ENCODE measurements at places on chromosomes 3 and 15.

- no peaks in the 10 kb centered on the region for H3K27me3 ChIP-seq
- no peaks in the 10 kb centered on the region for H3K4me1 ChIP-seq
- H3K4me3 ChIP-seq: no peak overlapping the region
- DNase-seq: no peak
- H3K36me3 ChIP-seq: peaks cover 2% of the 10 kb centered on the region
- no peak overlapping the region for H3K27ac ChIP-seq
Measured at GRCh38 chr15:27575521-27575920, 523.6 kb downstream of the OCA2 start.

DNA sequence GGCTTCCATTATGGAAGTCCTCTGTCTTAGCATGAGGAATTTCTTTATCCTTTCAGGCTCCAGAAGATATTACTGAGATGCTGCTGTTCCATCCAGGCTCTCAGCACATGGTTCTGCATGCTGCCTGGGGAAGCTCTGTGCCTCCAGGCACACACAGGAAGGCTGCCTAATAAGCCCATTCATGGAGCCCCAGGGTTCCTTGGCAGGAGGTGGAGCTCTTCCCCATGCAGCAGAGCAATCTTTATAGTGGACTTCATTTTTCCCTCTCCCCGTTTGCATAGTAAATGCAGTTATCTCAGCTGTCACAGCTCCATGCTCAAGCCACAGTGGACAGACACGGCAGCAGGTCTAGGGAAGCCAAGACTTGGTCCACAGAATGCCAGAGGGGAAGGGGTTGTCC is 57.6 kb downstream of the BOC start:
- H3K4me1 ChIP-seq: no peaks in the 10 kb centered on the region
- H3K36me3 ChIP-seq: peaks cover 8% of the 10 kb centered on the region
- no peak overlapping the region for H3K27ac ChIP-seq

- no peak for DNase-seq
- H3K27ac ChIP-seq: no peak overlapping the region
- no peaks in the 10 kb centered on the region for H3K36me3 ChIP-seq
- H3K4me3 ChIP-seq: no peak overlapping the region
- no peaks in the 10 kb centered on the region for H3K27me3 ChIP-seq
- peaks cover 5% of the 10 kb centered on the region for H3K4me1 ChIP-seq
Measured at GRCh38 chr3:172550347-172550943, 27.2 kb upstream of the TNFSF10 start.

DNA sequence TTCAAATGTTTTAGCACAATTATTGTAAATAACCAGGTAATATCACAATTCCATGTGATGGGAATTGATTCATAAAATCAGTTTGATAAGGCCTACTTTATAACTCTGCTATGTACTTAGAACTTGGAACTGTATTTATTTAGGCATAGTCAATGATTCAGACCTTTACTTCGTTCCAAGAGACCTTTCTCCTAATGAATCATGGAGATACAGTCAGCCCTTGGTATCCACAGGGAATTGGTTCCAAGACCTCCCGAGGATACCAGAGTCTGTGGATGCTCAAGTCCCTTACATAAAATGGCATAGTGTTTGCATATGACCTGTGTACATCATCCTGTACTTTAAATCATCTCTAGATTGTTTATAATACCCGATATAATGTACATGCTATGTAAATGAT is 60.8 kb upstream of the UMPS start:
- no peak for DNase-seq
- H3K36me3 ChIP-seq: peaks cover 24% of the 10 kb centered on the region
- H3K4me1 ChIP-seq: no peaks in the 10 kb centered on the region
- no peak overlapping the region for H3K4me3 ChIP-seq
- no peak overlapping the region for H3K27ac ChIP-seq
- no peaks in the 10 kb centered on the region for H3K27me3 ChIP-seq

GRCh38 chr15:31352339-31352751 is 25.7 kb downstream of the KLF13 start:
- no peak for DNase-seq
- H3K4me1 ChIP-seq: peaks cover 50% of the 10 kb centered on the region
- no peak overlapping the region for H3K4me3 ChIP-seq
- H3K27me3 ChIP-seq: no peaks in the 10 kb centered on the region
- H3K36me3 ChIP-seq: peaks cover 4% of the 10 kb centered on the region
- H3K27ac ChIP-seq: peak overlapping the region; percentile 59

DNA sequence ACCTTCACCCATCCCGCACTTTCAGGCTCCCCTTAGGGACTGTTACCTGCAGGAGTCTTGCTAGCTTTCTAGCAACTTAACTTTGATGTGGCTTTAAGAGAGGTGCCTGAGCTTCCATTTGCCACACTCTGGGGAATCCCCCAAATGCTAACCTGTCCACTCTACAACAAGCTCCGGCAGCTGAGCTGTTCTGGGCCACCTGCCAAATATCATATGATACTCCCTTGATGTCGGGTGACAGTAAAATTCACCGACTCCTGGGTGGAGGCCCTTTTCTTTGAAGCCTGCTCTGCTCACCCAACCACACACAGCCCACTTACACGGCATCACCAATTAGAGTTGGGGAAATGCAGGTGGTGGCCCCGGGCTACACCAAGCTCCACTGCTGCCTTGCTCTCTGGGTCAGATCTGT is 38.0 kb upstream of the XCR1 start:
- H3K27ac ChIP-seq: no peak overlapping the region
- H3K4me1 ChIP-seq: peaks cover 15% of the 10 kb centered on the region
- H3K4me3 ChIP-seq: no peak overlapping the region
- peaks cover 35% of the 10 kb centered on the region for H3K27me3 ChIP-seq

DNA sequence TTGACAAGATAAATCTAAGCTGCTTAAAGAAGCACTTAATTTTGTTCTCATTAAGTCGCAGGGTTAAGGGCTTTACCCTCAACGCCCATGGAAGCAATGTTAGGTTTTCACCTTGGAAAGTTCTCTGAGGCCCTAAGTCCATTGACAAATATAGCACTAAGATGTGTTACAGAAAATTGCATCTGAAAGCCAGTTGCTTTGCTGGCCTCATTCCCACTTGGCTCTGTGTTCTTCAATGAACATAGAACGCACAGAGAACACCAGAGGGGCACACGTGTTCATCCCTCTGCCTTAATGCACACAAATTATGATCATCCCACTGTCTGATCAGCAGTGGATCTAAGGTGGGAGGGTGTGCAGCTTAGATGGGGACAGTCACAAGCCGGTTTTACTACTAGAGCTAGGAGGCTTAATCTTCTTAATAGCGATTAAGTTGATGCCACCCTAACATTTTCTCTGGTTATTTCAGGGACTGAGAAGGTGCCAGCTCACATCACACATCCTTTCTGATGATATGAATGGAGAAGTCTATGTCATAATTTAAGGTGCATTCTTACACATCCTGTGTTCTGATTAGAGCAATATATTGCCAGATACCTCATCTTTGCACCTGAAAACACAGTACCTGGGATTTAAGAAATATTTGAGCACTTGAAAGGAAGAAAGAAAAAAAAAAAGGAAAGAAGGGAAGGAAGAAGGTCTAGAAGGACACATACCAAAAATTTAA is 224.4 kb upstream of the ICE2 start:
- no peak for DNase-seq
- H3K36me3 ChIP-seq: peaks cover 1% of the 10 kb centered on the region
- H3K4me1 ChIP-seq: no peaks in the 10 kb centered on the region
- no peak overlapping the region for H3K27ac ChIP-seq
